ENCODE measurements at places on chromosomes 4 and X.

- no peak for DNase-seq
These were observed 230.8 kb downstream of the CFAP299 start for GRCh38 chr4:80566203-80566872.

- no peak for DNase-seq
These were observed 493 bp upstream of the UCHL1 start for GRCh38 chr4:41256131-41256739.

- DNase-seq, result peak; percentile 77
These were observed at the start of gene CCDC110 for GRCh38 chr4:185471235-185472102. Gene CCDC110, minus strand, starts transcription at chr4:185471733. Its CDS starts 50 bp downstream, at chr4:185471683.

- DNase-seq, result no peak
These were observed 5.6 kb downstream of the GPR78 start for GRCh38 chr4:8585721-8586212.

DNA sequence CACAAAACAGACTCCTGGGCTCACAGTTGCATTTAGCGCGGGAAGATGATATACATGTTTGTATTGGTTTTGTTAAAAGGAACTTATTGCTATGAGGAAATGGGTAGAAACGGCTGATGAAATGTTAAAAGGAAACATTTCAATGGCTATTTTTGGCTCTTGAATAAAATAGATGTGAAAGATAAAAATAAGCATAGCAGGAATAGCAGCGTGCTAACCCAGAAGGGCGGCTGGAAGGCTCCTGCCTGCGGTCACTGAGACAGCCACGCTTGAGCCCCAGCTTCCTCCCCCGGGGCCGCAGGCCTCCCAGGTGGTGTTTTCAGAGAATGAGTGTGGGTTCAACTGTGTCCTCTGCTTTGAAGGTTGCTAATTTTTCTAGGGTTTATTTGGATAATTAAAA lies 35.0 kb upstream of the CLCN4 start:
- no peak for DNase-seq

DNA sequence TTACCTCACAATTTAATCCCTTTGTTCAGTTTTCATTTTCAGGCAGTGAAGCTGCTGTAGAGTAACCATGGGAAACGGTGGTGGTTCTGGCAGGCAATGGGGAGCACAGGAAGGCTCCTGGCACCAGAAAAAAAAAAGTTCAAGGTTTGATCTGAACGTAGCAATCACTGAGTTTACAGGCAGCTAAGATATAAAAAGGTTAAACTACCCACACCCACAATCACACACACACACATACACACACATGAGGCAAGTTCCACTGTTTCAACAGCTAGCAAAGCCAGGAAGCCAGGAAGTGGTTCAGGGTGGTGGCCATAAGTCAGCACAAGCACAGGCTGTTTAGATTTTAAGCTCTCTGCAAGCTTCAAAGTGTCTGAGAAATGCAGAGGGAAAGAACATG lies at the start of gene SULT1B1:
SULT1B1 (minus strand) TSS at position 166 of the 400 bp plus-strand sequence. CDS start 5,403 bp downstream, outside the sequence.
- no peak for DNase-seq

DNA sequence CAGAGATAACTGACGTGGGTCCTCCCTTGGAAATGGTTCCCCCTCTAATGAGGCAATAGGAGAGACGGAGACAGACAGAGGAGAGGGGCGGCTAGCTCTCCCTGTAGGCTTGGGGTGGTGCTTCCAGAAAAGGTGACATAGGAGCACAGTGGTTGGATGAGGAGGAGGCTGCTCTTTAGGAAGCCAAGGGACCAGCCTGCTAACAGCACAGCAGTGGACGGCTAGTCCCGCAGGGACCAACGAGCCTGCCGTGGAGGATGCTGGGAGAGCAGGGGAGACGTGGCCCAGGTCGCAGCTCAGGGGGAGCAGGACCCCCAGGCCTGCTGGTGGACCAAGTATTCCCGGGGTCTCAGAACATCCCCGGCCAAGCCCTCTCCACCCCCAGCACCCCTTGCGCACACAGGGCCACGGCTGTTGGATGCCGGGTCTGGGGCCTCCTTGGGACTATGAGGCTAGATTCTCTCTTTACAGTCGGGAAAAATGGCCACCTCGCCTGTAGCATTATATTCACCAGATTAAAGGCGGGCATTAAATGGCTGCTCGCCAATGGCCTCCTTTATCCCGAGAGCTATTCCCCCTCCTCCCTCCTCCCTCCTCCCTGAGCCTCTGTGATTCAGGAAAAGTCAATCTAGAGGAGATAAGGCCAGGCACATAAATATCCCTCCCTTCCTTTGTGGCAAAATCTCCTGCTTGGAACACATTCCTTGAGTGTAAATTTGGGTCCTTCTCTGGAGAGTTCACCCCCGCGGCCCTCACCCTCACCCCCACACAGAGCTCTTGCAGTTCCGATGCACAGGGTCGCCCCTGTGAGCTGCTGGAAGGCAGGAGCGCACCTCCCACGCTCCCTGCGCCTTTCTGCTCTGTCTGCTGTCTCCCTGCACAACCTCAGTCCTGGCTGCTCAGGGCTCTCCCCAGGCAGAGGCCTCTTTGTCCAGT lies 30.5 kb upstream of the NSG1 start:
- no peak for DNase-seq

DNA sequence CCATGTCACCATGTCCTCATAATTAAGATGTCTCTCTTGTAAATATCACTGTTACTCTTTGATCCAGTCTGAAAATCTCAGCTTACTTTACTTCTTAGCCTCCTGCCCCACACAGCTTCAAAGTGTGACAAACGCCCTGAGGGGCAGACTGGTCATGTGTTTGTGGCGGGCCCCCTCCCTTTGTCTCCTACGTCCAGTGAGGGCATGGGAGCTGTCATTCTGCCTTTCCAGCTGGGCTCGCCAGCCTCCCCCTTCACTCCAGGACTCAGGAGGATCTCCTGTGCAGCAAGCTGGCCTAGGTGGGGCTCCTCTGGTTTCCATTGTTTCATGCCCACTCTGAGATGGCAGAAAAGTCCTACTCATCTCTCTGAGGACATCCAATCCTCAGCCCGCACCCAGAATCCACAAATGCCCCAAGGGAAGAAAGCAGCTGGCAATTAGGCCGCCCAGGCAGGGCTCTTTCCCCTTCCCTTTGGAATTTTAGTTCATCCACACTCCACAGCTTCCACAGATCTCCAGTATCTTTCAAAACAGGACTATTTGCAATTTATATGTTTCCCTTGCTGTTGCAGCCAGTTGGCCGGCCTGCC lies 86.4 kb upstream of the C4orf50 start:
- DNase-seq, result no peak

DNA sequence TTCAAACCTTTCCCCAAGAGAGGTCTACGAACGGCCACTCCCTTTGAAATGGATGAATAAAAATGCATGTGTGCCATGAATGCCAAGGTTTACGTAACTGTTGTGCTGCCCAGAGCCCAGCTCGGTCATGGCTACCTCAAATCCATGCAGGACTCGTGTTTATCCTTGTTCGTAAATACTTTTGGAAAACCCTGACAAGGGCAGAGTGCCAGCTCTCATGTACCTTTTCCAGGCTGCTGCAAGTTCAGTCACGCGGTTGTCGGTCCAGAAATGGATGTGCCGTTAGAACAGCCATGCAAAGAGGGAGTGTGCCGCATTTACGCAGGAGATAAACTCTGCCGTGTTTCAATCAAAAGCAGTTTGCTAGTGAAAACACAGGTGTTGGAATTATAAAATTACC lies 123.4 kb downstream of the AMELX start:
- DNase-seq, result no peak

GRCh38 chrX:13266641-13267345 lies 53.1 kb downstream of the ATXN3L start:
- no peak for DNase-seq

DNA sequence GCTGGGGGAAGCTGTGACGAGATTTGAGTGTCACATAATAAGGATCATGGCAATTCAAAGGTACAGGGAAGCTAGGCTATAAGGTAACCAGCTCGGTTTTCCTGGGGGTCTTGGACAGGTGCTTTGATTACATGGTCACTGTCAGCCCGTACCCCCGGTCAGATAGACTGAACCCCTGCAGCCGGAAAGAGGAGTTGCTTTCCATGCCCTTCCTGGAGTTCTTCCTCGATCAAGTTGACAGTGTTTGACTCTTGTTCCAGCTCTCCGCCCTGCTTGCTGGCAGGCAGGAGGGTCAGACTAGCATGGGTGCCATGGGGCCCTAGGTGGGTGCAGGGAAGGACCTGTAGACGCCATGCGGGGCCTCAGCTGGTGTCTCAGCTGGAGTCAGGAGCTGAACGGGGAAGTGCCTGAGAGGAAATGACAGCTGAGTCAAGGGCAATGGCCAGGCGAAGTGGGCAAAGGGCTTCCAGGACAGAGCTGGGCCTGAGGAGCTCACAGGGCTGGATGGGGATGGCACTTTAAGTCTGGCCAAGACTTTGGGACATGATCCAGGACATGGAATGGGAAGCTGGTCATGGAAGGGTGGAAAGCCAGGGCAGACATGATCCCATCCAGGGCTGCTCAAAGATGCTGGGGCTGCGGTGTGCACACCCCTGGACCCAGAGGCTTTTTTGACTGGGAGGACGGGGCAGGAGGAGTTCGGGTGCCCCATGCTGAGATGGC lies 1.6 kb downstream of the TMEM187 start:
- DNase-seq, result no peak

GRCh38 chr4:1099270-1099669 lies 14.1 kb downstream of the RNF212 start:
- DNase-seq, result no peak

GRCh38 chr4:78379040-78379439 lies 172.5 kb upstream of the ANXA3 start:
- no peak for DNase-seq

DNA sequence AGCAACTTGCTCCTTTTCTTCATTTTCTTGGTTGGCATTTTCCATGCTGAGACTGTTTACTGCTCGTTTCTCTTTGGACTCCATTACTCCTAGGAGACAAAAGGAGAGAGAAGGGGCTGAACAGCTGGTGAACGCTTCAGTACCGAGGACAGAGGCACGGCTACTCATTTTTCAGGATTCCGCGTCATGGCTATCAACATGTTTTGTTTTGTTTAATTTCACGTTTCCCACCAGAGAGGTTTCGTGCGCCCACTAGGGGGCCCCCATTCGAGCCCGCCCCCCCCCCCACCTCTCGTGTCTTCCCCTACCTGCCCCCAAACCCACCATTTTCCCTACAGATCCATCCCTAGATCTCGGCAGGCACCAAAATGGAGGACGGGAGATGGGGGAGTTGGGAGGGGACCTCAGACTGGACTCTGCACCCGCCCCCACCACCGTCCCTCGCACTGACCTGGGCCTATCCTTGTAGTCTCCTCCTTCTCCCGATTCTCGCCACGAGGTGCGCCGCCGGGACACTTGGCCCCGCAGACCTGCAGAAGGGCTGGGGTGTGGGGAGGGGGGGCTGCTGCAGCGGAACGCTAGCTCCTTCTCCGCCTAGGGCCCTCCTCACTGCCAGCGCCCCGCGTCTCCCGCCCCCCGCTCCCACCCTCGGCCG lies 653 bp downstream of the BEX1 start:
- no peak for DNase-seq

DNA sequence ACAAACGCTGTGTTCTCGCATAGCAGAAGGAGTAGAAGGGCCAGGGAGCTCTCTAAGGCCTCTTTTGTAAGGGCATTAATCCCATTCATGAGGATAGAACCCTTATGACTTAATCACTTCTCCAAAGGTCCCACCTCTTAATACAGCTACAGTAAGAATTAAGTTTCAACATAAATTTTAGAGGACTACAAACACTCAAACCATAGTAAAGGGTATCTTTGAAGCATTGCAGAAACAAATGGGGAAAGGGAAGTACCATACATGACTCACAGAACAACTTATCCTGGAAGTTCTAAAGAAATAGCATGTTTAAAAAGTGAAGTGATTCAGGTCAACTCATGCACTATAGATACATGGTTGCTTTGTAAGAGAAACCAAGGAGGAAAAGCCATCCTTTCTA lies 680.8 kb downstream of the RPA4 start:
- DNase-seq, result no peak

DNA sequence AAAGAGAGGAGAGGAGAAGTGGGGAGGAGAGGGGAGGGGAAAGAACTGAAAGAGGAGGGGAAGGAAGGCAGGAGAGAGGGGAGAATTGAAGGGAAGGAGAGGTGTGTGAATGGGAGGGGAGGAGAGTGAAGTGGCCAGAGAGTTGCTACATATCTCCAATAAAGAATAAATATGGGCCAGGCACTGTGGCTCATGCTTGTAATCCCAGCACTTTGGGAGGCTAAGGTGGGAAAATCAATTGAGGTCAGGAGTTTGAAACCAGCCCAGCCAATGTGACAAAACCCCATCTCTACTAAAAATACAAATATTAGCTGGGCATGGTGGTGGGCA lies 482.4 kb downstream of the NAF1 start:
- no peak for DNase-seq

DNA sequence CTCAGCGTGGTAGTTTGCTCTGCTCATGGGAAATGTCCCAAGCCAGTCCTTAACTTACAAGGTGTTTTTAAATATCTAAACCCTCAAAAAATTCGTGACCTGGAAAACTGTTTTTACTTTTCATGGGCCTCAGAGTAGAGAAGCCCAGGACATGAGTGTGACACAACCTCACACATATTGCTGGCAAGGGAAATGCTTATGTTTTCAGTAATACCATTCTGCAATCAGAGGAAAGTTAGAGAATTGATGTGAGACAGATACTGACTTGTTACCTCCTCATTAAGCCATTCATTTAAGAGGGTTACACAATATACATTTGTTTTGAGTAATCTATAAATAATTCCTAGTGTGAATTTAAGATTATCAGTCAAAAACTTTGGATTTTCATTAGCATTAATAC lies 209.5 kb downstream of the ARHGAP10 start:
- no peak for DNase-seq

- DNase-seq, result no peak
These were observed 133.3 kb downstream of the MAML3 start for GRCh38 chr4:140020457-140021361.

- no peak for DNase-seq
These were observed 130.8 kb downstream of the TLL1 start for GRCh38 chr4:166003811-166004210.

- no peak for DNase-seq
These were observed 150.2 kb downstream of the RRAGB start for GRCh38 chrX:55867708-55868107.

GRCh38 chr4:124409044-124409443 lies 303.5 kb downstream of the ANKRD50 start:
- DNase-seq, result no peak

- DNase-seq, result no peak
These were observed 137.9 kb downstream of the GPC3 start for GRCh38 chrX:133847340-133847994.

- DNase-seq, result no peak
These were observed 660.6 kb upstream of the TENM3 start for GRCh38 chr4:181582595-181582994.

DNA sequence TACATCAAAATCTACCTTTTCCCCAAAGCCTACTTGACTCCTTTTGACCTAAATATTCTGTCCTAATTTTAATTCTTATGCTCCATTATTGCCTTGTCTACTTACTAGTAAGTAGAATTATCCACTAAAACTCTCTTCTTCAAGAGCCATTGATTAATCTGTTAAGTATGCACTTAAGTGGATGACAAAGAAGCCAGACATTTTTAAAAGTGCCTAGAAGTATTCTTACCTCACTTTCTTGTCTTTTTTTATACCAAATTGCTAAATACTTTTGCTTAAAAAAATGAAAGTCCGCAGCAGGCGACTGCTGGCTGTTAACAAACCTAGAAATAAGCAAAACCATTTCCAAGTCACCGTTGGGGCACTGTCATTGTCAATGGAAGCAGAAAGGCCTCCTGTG lies 20.1 kb upstream of the FRMPD4 start:
- no peak for DNase-seq

- DNase-seq, result no peak
These were observed 52.2 kb downstream of the ANK2 start for GRCh38 chr4:113101669-113102068.

GRCh38 chr4:137545461-137545861 lies 13.2 kb upstream of the PCDH18 start:
- no peak for DNase-seq
